HFFc6 (cell line): ENCODE measurements at places on chromosomes 3 and 15.

- DNase-seq = no peak
These were observed 350.4 kb upstream of the SEMA6D start for GRCh38 chr15:47366884-47367283.

GRCh38 chr15:60720493-60721256 lies 241.7 kb upstream of the ICE2 start:
- no peak for DNase-seq

GRCh38 chr3:158827773-158828172 lies 25.9 kb downstream of the MFSD1 start:
- DNase-seq = no peak

DNA sequence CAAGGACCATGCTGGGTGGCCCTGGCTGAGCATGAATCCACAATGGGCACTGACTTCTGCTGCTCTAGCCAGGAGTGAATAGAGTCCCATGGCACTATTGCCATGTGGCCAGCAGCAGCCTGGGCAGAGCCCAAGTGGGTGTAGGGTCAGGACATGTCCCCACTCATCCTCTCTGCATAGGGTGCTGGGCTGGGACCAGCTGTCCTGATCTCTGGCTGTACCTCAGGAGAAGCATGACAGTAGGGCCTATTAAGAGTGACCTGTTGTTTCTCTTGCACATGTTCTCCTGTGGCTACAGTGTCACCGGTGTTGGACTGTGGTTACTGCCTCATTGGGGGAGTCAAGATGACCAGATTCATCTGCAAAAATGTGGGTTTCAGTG lies 46.9 kb downstream of the DLEC1 start:
- no peak for DNase-seq

- peak; percentile 84 for DNase-seq
These were observed 129.4 kb downstream of the VGLL4 start for GRCh38 chr3:11514191-11514821.

DNA sequence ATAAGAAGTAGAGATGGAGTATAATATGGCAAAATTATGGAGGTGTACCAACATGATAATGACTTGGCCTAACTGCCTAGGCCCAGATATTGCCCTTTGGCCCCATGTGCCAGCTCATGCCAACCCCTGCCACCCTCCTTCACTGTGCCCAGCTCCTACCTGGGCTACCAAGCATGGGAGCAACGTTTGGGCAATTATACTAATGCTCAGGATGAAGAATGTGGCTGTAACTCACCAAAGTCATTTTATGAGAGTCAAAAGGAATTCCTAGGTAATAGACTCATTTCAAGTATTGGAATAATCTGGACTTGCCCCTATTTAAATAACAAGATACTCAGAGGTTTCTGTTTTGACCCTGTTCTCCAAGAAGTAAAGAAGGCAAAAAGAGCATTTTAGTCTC lies 240.2 kb upstream of the IL12A start:
- DNase-seq = no peak

DNA sequence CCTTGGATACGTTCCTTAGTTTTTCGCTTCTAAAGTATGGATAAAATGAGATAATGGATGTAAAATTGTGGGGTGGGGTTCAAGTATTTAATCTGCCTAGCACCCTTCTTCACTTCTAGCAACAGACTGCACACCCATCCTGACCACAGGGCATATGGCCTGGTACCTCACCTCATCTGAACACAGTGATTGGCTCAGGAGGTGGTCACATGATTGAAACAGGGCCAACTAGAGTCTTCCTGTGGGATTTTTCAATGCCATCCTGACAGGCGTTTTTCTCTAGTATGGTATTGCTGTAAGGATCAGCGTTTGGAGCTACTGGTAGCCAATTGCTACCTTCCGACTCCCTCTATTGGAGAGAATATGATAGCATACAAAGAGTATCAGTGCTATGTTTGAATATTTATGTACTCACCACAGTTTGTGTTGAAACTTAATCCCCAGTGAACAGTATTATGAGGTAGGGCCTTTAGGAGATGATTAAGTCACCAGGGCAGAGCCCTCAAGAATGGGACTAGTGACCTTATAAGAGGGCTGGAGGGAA lies 172.2 kb downstream of the PPM1L start:
- DNase-seq = no peak

GRCh38 chr15:39921274-39921638 lies 1.2 kb upstream of the GPR176 start:
- no peak for DNase-seq

DNA sequence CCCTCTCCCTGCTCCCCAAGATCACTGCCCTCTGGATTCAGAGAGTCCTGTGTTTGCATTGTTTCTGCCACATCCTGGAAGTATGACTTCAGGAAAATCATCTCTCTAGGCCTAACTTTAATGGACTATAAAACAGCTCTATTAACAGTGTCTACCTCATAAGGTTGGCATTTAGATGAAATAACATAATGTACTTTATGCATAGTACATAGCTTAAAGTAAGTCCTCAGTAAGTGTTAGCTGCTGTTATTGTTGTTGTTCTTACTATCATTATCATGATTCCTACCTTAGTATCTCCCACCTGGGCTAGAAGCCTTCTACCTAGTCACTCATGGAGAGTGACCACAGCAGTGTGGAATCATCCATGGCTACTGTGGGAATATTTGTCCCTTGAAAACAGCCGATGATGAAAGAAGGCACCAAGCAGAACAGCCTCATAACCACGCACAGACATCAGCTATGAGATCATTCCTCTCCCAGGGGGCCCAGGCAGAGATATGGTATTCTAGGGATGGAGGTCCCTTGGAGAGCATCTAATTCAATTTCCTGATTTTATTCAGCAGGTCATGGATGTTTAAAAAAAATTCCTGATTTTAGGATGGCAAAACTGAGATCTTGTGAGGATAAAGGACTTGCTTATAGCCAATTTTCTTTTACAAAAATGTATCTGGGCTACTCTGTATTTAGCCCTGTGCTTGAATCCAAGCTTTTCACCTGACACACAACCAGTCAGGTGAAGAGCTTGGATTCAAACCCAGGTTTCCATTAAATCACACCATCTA lies 1.9 kb downstream of the FSD2 start:
- DNase-seq = no peak

DNA sequence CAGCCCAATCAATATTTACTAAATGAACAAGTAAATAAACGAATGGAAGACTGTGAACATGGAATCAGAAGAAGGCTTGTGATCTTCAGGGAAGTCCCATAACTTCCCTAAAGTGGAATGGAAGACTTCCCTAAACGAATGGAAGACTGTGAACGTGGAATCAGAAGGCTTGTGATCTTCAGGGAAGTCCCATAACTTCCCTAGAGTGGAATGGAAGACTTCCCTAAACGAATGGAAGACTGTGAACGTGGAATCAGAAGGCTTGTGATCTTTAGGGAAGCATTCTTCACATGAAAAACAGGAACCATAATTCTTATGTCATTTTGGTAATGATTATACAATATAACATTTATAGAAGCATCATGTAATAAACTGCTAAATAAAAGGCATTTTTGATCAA lies 38.8 kb downstream of the EOGT start:
- no peak for DNase-seq

DNA sequence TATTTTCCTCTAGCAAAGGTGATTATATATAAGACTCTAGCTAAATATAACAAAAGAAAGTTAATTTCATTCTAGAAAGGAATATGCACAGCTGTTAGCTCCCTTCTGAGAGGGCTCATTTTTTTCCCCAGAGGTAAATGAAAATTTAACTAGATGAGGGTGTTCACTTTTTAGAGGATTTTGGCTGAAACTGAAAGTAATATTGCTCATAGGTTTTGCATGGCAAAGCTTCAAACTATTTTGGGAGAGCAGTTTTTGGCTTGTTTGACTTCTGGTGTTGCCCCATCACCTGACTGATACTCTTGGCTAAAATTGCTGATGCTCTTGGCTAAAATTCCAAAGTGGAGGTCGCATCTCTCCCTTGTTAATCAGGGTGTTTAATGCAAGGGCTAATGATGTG lies 311.9 kb downstream of the EDEM1 start:
- no peak for DNase-seq

DNA sequence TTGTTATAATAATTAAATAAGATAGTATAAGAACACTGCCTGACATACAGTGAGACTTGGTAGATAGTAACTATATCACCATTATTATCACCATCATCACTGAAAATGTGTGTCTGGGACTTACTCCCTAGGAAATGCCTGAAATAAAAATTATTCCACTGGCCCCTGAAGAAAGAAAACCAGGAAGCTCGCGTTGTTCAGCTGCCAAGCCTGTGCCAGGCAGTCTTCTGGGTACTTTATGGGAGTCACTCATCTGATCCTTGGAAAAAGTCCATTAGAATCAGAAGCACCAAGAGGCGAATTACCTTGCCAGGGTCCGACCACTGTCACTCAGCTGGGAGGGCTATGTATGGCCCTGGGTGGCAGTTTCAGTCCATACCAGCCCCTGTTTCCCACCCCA lies 220.3 kb upstream of the TPM1 start:
- no peak for DNase-seq

- DNase-seq = no peak
These were observed 215.1 kb downstream of the ITPR1 start for GRCh38 chr3:4708230-4708629.

DNA sequence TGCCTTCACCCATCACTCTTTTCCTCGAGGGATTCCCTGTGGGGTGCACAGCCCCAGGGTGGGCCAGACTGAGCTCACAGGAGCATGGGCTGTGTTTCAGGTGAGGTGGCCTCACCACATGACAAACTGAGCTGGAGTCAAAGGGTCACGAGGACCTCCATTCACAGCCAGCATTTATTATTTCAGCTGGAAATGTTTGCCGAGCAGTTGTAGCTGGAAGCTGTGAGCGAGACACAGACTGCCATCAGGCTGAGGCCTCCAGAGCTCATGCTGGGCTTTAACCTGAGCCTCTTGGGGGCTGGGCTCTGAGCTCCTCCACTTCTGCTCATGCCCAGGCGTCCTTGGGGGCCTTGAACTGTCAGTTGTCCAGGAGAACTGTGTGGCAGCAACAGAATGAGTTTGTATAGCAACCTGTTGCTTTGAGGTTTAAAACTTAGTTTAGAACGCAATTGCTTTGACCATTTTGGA lies 57.5 kb downstream of the FLNB start:
- no peak for DNase-seq

DNA sequence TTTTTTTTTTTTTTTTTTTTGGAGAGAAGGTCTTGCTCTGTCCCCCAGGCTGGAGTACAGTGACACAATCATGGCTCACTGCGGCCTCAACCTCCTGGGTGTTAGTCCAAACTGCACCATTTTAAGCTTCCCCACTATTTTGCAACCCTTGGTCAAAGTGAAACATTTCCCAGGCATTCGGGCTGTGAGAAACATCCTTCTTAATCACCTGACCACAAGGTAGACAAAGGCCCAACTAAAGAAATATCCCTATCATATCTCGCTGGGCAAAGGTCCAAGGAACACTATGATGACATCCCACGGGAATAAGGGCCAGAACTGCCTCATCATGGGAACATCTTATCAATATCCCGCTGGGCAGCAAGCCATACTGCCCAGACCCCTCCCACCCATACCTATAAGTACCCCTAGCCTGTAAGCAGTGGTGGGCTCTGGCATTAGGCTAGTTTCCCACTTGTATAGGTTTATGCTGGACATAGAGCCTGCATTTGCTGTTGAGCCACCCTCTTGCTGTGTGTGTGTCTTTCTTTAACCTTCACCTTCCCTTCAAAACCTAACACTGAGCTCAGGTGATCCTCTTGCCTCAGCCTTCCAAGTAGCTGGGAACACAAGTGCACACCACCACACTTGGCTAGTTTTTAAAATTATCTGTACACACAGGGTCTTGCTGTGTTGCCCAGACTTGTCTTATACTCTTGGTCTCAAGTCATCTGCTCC lies 95.2 kb downstream of the SEMA5B start:
- DNase-seq = no peak

GRCh38 chr3:46397111-46397510 lies 9.8 kb downstream of the CCR5AS start:
- no peak for DNase-seq

GRCh38 chr15:99431661-99432091 lies 134.1 kb upstream of the MEF2A start:
- DNase-seq = no peak

- no peak for DNase-seq
These were observed 705.5 kb downstream of the DIPK2A start for GRCh38 chr3:144677103-144677502.

- DNase-seq = no peak
These were observed 59.7 kb downstream of the MSL2 start for GRCh38 chr3:136136454-136136853.

DNA sequence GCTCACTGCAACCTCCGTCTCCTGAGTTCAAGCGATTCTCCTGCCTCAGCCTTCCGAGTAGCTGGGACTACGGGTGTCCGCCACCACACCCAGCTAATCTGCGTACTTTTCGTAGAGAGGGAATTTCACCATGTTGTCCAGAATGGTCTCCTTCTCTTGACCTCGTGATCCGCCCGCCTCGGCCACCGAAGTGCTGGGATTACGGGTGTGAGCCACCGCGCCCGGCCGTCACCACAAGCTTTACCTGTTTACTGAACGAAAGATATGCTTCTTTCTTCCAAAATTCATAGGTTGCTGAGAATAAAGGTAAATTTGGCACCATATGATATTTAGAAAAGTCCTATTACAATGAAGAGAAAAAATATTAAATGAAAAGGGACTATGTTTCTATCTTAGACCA lies 333.5 kb upstream of the EPHA6 start:
- no peak for DNase-seq
